Ascending aorta (tissue), 2 donors: ENCODE measurements at places on chromosomes 5 and 9. TPM values are rescaled to one million over a fixed set of nuclear protein-coding genes. Genes with fewer than 3 reads are reported as not detected.

The KIF24 gene
- total RNA-seq: 0.21 TPM

The OSMR gene
- 52.4 TPM for total RNA-seq

The GABRA1 gene
- not detected for total RNA-seq

The PRSS3 gene
- not detected for total RNA-seq

The ROR2 gene
- total RNA-seq: 0.32 TPM

The PGM5 gene
- total RNA-seq: 70.9 TPM

The DENND4C gene
- total RNA-seq: 41.5 TPM

The ASS1 gene
- total RNA-seq: 162 TPM

The CCDC152 gene
- total RNA-seq: not detected

The PDCD1LG2 gene
- total RNA-seq: 1.1 TPM

The DMRT3 gene
- not detected for total RNA-seq

The SOWAHA gene
- total RNA-seq: not detected

The RNF38 gene
- 16.1 TPM for total RNA-seq

The ELAVL2 gene
- total RNA-seq: not detected

The RNF145 gene
- 47.8 TPM for total RNA-seq

The WNT8A gene
- total RNA-seq: not detected

The TXNDC8 gene
- not detected for total RNA-seq
